NCI-H524 (cell line): ENCODE measurements at places on chromosomes 6 and 20.

- no peak for DNase-seq
Observed at GRCh38 chr6:35510916-35511561, 1.7 kb downstream of the TULP1 start.

GRCh38 chr20:63572788-63573646 is 1.0 kb downstream of the HELZ2 start:
- DNase-seq = no peak

GRCh38 chr20:1369970-1370369 is 22.9 kb downstream of the FKBP1A start:
- DNase-seq = peak; percentile 95

GRCh38 chr6:30071858-30072257 is 3.7 kb downstream of the RNF39 start:
- no peak for DNase-seq

- no peak for DNase-seq
Observed at GRCh38 chr6:31485055-31485454, 12.9 kb upstream of the MICB start.

DNA sequence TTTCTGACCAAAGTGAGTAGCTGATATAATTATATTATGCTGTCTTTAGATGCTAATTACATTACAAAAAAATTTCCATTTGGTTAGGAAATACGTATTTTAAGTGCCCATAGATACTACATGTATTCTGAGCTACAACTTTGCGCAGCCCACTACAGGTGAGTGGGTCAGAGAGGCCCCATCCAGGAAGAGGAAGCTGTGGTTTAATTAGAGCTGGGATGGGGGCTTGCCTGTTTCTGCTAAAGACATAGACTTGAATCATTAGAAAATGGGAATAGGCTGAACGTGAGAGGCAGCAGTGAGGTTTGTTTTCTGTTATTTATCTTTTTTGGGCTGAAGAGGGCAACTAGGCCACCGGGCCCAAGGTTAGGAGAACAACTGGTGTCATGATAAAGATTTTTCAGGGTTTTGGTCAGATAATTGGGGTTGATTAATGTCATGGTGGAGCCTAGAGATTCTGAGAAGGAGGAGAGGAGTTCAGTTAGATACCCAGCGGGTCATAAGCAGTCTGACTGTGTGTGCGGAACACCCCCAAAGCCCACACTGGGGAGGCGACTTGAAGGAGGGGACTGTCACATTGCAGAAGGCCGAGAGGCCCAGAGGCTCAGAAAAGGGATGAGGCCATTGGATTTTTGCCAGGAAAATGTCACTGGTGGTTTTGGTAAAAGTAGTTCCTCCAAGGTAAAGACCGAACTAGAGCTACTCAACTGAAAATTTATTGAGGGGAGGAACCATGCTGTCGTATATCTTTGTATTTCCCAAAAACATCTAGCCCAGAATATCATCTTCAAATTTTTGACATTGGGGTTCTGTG is 14.5 kb upstream of the IRF4 start:
- DNase-seq = no peak

GRCh38 chr20:1860446-1860845 is 34.8 kb upstream of the SIRPA start:
- no peak for DNase-seq

- DNase-seq = no peak
Observed at GRCh38 chr20:8837396-8837795, 231.5 kb upstream of the PLCB4 start.

DNA sequence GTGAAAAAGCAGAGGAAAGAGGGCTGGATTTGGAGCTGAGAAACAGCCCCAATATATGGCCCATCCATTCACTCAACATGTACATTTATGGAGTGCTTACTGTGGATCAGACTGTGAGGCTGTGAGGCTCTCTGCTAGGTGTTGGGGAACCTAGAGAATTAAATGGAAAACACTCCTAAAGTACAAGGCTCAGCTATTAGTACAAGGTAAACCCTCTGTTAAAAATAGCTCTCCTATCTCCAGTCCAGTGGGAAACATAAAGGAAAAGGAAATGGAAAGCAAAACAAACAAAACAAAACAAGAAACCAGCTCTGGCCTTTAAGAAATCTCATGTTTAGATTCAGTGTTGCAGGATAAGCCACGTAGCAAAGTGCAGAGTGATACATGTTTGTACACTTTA is 35.0 kb downstream of the LY86 start:
- DNase-seq = no peak

DNA sequence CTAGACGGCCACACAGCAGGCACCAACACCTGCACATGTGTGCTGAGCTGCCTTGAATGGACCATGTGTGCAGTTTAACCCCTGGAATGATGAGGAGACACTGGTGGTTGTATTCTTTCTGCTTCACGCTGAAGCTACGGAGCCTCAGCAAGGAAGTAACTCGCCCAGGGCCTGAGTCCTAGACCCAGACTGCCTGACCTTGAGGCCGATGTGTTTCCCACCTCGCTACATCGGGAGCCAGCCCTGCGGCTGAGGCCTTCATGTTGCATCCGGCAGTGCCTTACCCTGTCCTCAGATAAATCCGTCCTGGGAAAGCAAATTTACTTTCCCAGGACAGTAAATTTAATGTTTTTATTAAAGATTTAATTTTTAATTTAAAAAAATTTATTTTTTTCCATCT is 110.0 kb upstream of the MTHFD1L start:
- DNase-seq = no peak

DNA sequence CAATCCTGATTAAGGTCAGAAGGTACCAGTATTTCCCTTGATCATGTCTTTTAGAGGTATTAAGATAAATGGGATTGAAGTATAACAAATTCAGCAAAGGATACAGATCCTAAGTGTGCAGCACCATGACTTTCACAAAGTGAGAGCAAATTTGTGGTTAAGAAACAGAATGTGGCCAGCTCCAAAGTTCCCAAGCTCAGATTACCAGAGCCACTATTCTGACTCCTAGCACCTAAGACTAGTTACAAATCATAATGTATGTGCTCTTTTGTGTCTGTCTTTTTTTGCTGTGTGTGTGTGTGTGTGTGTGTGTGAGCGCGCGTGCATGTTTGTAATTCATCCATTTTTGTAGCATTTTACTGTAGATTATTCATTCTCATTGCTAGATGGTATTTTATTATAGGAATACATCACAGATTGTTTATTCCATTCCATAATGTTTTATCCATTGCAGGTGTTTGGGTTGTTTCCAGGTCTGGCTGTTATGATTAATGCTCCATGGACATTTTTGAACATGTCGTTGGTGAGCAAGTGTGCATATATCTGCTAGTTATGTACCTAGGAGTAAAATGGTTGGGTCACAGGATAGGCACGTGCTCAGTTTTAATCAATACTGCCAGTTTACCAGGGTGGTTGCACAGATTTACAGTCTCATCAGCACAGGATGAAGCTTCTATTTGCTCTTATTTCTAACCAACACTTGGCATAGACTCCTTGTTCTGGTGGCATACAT is 314.0 kb upstream of the JAG1 start:
- no peak for DNase-seq

DNA sequence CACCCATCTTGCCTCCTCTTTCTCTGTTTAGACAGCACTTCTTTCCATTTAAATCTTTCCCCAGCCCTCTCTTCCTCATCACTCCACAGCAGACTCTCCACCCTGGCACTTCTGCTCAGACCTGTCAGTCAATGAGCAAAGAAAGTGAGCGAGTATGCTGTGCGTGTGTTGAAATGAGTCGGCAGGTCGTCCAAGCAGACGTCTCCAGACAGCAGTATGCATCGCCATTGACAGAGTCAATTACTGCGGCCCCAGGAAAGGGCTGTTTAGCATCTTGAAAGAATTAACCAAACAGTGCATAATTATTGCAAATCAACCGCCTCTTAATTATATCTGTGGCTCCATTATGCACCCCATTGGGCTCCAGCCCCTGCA is 54.8 kb upstream of the KCNG1 start:
- no peak for DNase-seq

DNA sequence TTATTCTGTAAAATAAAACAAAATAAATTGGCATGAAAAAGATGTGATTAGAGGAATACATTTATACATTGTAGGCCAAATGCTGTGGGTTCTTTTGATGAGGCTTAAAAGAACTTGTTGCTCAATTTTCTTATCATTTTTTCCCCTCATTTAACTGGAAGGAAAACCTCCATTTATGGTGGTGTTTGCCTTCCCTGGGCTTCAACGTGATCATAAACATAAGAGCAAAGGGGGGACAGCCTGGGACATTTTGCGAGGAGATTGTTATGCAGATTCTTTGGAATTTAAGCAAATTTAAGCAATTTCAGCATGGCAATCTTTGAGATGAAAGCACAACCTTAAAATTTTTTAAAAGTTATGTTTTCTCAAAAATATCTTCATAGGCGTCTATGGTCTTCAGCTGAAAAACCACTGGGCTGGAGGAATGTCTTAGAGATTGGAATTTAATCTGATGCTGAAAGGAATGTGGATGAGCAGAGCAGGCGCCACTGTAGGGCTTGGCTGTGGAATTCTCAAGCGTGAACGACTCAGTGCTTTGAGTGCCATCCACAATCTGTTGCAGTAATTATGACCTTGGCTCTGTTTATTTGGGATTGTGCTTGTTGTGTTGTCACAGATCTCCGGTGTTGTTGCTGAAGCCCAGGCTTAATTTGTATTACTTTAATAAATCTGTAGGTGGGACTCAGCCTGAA is 149.4 kb upstream of the MLIP start:
- DNase-seq = peak; percentile 58

DNA sequence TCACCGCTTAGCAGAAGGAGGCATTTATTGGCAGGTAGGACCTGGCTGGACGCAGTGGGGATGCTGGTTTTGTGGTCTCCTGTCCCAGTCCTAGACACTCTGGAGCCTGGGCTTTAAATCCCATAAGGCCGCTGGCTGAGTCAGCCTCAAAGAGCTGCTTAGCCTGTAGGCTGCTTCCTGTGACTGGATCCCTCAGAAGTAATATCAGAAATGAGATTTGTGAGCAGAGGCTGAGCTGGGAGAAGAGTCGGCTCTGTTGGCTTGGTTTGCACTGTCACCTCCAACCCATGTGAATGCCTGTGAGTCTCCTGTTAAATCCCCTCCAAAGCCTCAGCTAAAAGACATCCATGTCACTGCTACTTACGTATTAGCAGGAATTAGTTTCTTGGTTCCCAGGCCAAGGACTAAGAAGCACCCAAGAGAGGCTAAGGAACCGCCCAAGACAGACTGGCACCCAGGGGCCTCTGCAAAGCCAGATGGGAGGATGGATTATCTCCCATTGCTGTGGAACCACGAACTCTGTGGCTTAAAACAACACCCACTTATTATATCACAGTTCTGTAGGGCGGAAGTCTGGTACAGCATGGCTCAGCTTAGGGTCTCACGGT is 289.4 kb downstream of the CDC5L start:
- no peak for DNase-seq

DNA sequence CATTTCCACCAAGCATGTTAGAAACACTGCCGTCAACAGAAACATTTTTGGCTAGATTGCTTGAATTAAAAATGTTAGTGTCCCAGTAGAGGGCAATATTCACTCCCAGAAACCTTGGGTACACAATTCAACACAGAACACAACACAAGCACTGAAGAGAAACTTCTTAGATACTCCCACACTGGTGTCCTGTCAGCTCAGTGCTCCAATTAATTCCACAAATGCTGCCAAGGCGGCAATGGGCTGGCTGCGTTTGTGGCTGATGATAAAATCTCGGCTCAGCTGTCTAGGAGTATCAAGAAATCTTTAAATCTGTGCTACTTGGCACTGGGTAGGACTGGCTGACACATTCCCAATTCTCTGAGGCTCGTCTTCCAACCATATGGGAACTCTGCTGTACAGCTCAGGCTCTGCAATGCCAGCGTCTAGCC is 39.3 kb downstream of the BEND3 start:
- no peak for DNase-seq

GRCh38 chr20:19786311-19786710 is 28.3 kb downstream of the RIN2 start:
- peak; percentile 93 for DNase-seq

DNA sequence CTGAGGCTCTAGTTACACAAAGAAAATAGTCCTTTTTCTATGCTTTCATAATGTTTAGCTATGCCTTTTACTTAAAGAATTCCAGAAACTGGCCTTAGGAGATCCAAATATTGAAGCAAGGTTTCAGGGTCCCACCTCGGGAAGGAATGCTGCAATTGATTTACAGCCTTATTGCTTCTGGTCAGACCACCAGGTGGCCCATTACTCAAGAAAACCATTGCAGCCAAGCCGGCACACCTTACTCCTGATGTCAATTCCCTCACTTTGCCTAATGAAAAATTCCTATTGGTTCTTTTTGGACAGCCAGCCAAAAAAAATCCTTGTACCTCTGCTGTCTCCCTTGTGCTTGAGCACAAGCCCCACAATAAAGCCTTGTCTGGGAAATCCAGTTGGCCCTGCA is 173.9 kb downstream of the LMBRD1 start:
- DNase-seq = no peak

GRCh38 chr6:159033160-159034049 is 11.4 kb downstream of the TAGAP start:
- no peak for DNase-seq

DNA sequence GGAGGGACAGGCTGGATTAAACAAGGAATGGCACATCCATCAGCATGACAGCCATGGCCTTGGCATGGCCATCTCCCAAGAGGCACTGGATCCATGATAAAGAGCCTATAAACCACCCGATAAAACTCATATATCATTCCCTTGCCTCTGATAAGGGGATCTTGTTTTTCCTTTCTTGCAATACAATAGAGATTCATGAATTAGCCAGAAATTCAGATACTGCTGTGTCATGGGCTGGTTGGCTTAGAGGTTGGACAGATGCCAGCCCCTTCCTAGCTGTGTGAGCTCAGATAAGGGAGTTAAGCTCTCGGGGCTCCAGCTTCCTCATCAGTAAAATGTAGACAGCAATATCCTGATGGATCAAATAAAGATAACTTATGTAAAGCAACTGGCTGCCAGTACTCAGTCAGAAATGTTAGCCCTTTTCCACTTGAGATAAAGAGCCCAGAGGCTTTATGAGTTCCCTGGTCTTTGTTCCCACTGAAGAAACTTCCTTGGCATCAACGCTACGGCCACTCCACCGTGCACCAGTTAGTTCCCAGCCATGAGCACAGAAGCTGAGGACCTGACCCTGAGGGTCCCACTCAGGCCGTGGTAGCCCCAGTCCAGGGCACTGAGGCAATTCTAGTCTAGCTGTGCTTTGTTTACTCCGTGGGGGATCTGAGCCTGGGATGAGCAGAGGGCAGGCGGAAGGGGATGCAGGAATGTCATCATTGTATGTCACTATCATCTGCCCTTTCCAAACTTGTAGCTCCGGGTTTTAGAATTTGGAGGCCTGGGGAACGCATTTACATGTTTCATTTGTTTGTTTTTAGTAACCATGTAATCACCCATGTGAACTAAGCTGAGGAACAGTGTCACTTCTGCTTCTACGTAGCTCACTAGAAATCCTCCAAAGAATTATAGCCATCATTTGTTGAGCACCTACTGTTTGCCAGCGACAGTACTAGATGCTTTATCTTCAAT is 67.2 kb upstream of the TBC1D7 start:
- DNase-seq = peak; percentile 32
